ENCODE measurements at places on chromosomes 7 and 10.

- DNase-seq = no peak
Measured at GRCh38 chr7:43248553-43248952, 136.1 kb downstream of the HECW1 start.

DNA sequence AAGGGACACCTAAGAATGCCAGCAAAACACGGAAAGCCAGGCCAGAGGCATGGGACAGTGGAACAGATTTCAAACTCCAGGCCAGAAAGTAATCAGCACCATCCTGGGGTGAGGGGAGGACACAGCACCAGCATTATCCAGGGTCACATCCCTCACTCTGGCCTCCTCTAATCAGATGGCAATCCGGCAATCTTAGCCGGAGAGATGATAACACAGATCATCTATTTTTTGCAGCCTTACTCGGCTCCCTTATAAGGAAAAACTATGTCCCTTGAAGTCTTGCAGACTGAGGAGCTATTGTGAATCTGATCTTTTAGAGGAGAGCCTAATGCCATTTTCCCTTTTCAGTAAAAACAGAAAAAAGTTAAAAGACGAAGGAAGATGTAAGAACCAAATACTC is 16.5 kb downstream of the TRIL start:
- no peak for DNase-seq

DNA sequence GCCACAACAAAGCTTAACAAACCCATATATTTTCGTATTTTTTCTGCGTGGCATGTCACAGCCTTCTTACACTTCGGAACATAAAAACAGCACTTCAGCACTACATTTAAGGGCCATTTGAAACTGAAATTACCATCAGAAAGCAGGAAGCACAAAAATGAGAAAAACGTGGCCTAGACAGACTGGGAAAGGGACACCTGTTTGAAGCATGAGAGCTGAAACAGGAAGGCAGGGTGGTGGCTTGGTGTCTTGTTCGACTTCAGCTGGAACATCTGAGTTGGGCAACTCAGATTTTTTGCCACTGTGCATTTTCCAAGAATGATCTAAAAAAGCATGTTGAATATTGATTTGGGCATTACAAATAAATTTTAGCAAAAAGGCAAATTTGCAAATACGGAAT is 243.2 kb downstream of the ELMO1 start:
- DNase-seq = no peak

DNA sequence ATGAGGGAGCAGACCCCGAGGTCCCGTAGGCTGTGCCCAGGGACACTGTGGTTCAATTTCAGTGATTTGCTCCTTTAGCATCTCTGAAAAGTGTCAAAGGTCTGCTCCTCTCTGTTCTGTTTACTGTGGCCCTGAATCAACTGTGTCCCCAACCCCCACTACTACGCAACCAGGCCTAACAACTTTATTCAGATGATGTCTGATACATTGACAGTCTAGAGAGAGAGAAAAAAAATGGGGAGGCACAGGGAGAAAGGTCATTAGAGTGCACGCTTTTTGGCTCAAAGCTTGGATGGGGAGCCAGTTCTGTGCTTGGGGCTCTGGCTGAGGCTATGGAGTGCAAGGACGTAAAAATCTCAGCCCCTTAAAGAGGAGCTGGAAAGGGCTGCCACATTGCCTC is 77.9 kb downstream of the FAM107B start:
- no peak for DNase-seq

- DNase-seq = no peak
Measured at GRCh38 chr10:124532106-124532641, 70.6 kb downstream of the LHPP start.

- DNase-seq = no peak
Measured at GRCh38 chr10:73995035-73995358, 2.9 kb upstream of the VCL start.

DNA sequence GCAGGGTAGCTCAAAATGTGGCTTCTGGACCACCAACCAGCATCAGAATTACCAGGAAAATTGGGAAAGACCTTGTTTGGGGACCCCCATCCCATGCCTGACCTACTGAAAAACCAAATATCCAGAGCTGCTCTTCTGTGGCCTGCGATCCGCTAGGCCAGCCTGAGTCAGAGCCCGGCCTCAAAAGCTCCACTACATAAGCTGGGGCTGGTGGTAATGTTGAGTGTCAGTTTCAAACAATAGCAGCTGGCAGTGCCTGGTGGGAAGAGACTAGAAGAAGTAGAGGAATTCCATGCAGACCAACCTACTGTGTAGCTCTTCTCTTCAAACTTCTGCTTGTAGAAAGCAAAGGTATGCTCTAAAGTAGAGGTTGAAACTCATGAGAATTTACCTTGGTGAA is 52.0 kb downstream of the KLRG2 start:
- no peak for DNase-seq

DNA sequence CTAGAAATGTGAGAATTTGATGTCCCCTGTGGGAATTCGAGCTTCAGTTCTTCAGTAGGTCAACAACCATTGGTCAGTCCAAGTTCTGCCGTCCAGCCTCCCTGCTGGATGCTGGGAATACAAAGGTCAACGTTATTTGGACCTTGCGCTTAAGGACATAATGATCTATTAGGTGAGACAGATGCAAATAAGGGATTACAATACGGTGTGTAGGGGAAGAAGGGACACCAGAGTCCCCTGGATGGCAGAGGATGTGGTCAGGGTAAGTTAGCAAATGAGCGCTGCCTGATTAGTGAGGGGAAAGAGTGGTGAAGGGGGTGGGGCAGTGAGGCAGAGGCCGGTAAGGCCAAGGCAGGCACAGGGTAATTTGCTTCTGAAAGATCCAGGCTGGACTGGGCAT is 16.2 kb downstream of the CCNY start:
- no peak for DNase-seq

DNA sequence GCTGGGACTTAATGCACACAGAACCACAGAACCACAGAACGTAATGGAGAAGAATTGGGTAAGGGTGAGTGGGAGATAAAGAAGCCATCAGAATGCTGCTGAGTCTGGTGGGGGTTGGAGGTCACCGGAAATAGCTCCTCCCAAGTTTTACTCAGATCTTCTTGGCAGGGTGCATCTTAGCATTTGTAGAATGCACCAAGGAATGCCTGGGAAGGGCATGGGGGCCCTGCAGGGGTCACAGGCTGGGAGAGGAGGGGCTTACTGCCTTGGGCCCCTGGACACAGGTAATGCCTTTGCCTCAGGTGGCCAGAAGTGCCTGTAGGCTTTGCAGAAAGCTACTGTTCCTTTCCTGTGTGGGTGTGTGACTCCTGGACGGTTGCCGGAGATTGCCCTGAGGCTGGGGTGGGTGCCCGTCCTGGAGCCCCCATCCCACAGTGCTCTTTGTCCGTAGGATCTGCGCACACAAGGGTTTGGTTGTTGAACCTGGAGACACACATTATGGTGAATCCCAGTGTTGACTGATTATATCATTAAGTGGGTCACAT is 55.1 kb downstream of the MGMT start:
- no peak for DNase-seq

GRCh38 chr7:19665399-19666008 is 43.3 kb downstream of the POLR1F start:
- no peak for DNase-seq

DNA sequence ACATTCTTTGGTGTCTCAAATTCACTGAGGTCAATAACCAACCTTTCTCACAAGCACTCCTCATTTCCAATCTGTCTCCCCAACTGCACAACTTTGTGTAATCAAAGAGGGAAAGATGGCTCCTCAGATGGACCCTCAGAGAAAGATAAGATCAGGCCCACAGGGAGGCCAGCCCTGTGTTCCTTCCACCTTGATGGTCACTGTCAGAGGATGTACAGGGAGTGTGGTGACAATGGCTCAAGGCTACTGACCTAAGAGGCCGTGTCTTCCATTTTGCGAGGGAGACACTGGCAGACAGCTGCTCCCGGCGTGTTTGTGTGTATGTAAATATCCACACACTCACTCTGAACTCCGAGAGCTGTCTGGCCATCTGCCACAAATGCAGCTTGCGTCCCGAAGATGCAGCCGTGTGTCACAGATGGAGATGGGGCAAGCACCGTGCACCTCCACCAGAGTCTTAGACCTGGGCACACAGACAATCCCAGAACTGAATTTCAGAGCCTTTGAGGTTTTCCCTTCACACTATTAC is 712.1 kb upstream of the NRP1 start:
- DNase-seq = no peak

DNA sequence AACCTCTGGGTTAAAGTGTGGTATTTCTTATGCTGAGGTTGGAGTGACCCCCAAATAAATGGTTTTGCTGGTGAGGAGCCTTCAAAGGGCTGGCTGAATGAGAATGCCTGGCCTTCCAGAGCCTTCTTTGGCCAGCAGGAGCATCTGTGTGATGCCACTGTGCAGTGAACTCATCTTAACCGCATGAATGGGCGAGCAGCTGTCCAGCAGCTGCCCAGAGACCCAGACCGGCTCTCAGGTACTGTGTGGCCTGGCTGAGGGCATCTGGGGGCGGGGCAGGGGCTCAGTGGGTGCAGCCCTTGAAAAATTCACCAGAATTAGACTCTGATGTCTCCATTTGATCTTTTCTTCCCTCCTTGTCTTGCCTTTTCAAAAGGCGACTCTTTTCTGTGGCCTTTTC is 59.0 kb downstream of the SYPL1 start:
- no peak for DNase-seq

DNA sequence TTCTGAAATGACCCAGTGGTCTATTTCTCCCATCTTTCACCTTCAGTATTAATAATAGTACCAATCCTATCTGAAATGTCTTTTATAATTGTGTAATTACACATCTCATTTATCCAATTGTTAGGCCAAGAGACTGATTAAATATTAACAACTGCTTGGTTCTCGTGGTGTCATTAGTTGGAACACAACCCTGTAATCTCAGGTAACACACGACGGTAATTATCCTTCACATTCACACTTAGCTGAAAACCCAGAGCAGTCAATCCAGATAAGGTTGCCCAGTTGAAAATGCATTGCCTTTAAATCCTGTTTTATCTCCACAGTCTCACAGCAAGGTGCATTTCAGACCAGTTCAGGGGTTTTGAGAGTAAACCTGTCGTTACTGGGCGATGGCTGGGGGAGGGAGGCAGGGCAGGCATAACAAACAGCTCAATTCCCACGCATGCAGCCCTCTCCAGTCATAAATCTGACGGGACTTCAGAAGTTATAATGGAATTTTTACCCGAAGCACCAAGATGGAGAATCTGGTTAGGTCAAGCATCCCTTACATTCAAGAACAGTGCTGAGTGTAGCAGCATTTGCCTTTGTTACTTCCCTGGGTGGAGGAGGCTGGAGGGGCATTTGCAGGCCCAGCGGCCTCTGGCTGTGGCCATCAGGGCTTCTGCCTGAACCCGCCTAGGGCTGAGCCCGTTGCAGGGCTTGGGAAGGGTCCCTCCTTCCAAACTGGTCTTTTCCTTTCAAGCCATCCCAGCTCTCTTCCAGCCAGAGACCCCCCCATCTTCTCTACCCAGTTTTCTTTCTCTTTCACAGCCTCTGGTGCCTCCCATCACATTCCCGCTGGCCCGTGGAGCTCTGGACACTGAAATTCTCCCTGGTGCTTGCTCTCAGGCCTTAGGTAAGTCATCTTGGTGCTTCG is 201.0 kb upstream of the LYZL2 start:
- DNase-seq = no peak

DNA sequence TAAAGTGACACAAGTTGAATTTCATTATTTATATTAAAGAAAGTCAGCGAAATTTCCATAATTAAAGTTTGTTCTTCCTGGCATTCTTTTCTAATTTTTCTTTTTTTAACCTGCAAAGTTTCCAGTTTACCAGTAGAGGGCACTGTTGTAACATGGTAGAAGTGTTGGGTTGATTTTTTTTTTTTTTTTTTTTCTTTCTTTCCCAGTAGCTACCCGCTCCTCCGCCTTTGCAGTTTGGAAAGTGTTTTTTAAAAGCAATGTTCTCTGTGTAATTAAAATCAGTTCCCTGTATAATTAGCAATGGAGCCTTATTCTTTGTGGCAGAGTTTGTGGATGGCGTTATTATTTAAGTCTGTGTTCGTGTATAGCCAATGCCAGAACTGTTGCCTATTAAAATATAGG is 53.7 kb downstream of the TAF3 start:
- no peak for DNase-seq

DNA sequence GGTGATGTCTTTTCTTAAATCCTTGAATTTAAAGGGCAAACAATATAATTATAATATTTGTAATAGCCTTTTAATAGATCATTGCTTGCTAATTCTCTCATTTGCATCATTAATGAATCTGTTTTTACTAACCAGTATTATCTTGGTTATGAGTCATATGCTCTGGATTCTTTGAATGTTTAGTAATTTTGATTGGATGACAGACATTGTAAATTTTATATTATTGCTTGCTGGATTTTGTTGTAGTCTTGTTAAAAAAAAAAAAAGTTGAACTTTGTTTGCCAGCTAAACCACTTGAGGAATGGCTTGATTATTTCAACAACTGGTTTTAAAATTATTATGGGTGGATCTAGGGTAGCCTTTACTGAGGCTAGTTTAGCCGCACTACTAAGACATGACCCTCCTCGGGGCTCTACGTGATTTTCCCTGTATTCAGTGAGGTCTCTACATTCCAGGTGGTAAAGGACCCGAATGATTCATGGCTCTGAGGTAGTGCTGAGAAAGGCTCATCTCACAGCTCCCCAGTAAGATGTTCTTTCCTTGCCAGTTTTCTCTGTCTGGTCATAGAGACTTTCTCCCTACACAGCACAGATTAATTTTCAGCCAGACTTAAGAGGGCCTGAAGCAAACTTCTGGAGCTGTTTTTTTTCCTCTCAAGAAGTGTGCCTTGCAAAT is 8.5 kb downstream of the C10orf90 start:
- DNase-seq = no peak

DNA sequence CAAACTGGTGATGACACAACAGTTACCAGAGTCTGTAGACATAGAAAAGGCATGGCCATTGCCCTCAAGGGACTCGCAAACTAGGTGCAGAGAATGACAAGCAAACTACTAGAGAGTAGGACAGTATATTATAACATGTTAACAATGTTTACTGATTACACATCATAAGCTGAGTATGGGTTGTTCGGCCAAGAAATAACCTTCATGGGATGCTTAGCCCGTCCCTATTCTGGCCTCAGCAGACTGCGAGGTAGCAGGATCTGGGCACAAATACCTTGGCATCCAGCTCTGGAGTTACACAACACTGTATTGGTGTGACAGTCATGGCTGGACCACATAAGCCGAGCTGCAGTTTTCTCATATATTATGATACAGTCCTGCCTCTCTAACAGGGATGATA is 51.4 kb downstream of the ABCB4 start:
- no peak for DNase-seq

- DNase-seq = no peak
Measured at GRCh38 chr10:127472976-127473375, 76.1 kb upstream of the NPS start.

DNA sequence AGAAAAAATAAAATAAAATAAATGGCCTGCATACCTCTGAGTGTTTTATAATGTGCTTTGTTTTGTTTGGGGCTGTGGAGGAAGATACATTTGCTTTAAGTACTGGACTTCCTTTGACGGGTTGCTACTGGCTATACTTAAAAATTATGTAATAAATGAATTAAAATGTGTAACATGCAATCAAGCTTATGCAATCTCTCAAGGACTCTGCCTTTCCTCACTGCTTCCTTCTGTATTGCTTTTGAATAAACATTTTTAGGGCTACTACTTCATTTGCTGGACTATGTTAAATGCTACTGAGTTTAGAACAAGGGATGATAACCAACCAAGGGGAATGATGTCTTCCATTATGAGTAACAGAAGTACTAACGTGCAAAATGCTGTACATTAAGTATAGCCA is 91.6 kb downstream of the ETV1 start:
- DNase-seq = no peak
